Suppressor macrophage treated with lipopolysaccharide for 4 hours (primary cell): ENCODE measurements at places on chromosomes 2 and 18.
A peak's percentile ranks its signal among the peaks of the same experiment; 100 is the strongest.

DNA sequence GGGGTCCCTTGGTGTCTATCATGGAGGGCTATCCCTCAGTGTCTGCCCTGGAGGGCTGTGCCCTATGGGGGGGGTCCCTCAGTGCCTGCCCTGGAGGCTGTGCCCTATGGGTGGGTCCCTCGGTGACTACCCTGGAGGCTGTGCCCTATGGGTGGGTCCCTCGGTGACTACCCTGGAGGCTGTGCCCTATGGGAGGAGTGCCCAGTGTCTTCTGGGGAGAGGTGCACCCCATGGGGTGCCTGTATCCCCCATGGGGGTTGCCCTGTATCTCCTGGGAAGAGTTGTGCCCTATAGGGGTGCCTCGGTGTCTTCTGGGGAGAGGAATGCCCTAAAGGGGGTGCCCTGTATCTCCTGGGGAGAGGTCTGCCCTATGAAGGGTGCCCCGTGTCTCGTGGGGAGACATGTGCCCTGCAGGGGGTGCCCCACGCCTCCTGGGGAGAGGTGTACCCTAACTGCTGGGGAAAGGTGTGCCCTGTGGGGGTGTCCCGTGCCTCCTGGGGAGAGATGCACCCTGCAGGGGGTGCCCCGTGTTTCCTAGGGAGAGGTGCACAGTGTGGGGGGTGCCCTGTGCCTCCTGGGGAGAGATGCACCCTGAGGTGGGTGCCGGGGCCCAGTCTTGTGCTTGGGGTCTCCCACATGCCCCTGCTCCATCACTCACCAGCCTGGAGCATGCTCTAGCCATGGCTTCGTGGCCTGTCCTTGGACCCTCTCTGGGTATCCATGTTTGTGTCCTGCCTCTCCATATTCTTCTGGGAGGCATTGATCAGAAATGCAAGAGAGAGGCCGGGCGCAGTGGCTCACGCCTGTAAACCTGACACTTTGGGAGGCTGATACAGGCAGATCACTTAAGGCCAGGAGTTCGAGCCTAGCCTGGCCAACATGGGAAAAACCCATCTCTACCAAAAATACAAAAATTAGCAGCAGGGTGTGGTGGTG is 215.6 kb downstream of the HDAC4 start:
- no peak for DNase-seq

DNA sequence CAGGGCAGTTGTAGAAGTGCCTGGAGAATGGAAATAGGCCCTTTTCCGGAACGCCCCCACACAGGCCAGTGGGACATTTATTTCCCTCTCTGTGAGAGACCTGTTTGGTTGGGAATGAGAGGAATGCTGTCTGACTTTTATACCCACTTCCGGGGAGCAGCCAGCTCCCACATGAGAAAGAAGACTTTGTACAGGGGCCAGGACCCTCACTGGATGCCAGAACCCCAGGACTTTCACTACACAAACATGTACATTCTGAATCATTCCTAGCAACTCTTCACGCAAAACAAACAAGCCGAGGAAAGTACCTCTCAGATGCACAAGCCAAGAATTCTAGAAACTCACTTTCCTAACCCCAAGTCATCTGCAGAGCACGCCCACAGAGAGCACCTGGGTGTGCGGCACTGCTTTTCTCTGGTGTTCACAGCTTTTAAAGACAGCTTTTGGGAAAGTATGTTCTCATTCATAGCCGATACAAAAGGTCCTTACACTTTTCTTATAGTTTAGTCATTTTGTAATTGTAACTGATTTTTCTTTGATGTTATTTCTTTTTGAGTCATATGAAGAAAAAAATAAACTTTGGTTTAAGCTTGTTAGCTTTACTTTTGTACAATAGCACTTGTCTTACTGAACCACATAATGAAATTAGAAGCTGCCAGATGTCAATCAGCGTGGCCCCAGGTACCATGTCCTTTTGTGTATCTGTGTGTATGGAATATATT is 856.1 kb upstream of the ID2 start:
- no peak for DNase-seq

DNA sequence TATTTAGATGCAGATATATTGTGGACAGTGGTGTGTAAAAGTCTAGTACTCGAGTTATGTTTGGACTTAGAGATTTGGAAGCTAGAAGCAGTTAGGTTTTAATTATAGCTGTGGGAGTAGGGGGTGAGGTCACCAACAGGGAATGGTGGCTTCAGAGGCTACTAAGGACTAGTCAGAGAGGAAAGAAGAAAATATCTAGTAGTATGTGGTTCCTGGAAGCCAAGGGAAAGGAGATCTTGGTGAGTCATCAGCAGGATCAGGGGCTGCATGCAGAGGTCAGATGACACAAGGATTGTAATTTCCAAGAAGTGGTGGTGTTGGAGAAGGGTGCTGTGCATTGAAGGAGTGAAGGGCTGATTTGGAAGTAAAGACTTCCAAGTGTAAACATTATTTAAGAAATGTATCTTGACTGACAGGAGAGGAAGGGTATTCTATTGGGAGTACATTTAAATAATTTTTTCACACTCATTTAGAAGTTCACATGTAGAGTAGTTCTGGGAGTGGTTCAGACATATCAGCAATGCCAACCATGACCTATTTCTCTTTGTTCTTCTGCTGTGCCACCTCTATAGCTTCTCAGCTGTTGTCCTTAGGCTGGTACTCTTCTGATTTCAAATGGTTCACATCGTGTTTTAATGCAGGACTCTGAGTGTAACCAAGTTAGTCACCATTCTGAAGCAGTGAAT is 59.1 kb downstream of the ACSL3 start:
- DNase-seq, result peak; percentile 84

DNA sequence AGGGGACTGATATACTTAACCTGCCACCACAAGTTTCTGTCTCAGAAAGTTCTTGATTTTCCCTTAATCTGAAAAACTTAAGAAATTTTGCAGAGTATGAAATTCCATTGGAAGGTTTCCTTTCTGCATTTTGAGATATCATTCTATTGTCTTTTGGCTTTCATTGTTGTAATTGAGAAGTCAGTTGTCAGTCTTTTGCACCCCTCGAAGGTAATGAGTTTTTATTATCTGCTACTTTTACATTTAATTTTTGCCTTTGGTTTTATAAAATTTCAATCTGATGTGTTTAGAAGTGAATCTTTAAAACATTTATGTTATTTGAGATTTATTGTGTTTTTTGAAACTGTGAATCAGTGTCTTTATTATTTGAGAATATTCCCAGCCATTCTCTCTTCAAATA is 4.8 kb upstream of the IL36A start:
- DNase-seq, result no peak

DNA sequence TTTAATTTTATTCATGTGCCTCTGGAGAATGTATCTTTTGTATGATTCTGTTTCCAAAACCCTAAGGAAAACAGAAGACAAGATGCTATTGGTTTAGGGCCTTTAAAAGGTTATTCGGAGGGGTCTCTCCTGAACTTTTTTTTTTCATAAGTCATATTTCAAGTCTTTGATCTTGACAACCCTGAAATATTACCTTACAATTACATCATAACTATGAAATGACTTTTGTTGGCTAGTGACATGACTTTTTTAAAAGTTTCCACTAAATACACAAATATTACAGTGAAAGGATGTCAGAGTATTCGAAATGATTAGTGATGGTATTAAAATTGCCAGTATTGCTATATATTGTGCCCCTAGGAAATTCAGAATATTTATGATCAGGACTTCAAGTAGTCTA is 31.8 kb upstream of the FZD7 start:
- no peak for DNase-seq

DNA sequence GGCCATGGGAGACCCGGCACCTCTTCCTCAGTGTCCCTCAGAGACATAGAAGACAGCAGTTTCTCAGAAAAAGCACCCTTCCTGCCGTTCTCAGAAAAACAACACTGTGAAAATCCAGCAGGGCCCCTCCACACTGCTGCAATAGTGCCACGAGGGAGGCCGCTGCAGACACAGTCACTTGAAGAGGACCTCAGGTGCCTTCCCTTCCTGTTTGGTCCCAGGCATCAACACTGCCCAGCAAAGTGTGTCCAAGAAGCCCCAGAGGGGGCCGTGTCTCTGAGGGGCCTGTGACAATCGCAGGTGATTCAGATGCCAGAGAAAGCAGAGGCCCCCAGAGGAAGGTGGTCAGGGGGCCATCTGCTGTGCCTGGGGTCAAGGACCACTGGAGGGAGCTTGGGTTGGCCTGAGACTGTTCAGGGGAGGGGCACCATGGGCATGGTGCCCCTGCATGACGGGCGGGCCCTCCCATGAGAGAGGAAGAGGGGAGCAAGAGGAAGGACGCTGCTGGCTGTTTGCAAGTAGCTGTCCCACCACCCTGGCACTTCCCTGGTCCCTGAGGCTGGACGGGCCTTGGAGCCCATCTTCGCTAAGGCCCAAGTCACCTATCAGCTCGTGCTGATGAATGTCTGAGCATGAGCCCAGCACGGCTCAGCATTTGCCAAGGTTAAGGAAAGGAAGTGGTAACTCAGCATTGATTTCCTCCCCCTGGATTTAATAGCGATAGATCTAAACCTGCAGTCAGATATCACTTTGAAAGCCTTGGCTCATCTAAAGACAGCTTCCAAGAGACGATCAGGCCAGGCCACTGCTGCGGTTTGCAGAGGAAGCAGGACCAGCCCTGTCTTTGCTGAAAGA is 9.1 kb downstream of the TWIST2 start:
- no peak for DNase-seq

- DNase-seq, result no peak
Observed at GRCh38 chr18:58762781-58763171, 91.5 kb downstream of the MALT1 start.

GRCh38 chr18:39774957-39775598 is 2180.0 kb upstream of the PIK3C3 start:
- no peak for DNase-seq

- no peak for DNase-seq
Observed at GRCh38 chr2:229268626-229269025, 2.5 kb downstream of the PID1 start.
